ENCODE measurements at places on chromosomes 7 and 10.

DNA sequence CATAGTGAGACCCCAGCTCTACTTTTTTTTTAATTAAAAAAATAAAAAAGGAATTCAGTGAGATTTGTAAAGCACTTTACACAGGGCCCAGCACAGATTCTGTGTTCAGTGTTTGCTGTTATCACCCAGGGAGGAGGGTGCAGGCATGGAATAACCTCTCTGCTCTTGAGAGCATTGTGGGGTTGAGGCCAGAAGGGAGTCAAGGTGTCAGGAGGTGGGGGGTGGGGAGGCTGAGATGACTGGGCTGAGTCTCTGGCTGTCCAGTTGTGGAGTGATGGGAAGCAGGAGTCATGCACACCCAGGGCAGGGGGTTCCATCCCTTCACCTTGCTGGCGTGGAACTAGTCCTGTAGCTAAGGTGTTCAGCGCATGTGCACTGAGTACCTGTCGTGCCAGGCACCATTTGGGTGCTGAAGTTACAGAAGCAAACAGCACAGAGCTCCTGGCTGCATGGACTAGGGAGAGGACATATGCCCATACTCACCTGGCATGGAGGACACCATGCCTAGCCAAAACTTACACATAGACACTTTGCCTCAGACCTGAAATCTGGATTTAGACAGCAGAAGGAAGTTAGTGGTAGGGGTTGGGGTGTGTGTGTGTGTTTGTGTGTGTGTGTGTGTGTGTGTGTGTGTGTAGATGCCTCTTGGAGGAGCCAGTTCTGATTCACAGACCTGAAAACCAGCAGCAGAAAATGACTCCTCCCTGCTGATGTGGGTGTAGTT, 69.2 kb upstream of the LRRC4 start:
- no peak for DNase-seq

DNA sequence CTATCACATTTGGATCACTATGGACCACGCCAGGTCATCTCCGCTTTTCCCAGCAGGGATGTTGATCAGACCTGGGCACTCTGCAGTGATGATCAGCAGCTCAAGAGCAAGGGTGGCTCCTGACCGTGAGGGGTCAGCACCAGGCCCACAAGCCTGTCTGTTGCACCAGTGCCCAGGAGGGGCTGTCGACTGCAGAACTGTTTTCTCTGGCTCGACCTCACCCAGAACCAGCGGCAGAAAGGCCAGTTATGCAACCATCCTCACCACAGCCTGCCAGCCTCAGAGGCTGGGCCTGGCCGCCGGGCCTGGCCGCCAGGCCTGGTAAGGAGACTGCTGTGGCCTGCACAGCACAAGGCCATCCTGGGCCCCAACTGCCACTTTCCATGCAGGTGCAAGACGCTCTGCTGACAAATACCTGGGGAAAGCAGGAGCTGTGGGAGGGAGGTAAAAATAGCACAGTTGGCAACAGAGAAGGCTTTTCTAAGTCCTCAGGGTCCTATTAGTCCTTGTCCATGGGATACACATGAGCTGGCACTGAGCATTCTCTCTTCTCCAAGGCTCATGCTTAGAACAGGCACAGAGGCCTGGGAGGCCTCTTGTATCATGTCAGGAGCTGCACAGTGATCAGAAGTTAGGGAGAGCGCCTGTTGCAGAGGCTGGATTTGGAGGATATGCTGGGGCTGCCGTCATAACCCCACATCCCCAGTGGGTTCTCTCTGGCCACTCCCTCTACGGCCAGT, 17.5 kb downstream of the KCNMA1 start:
- DNase-seq: no peak

DNA sequence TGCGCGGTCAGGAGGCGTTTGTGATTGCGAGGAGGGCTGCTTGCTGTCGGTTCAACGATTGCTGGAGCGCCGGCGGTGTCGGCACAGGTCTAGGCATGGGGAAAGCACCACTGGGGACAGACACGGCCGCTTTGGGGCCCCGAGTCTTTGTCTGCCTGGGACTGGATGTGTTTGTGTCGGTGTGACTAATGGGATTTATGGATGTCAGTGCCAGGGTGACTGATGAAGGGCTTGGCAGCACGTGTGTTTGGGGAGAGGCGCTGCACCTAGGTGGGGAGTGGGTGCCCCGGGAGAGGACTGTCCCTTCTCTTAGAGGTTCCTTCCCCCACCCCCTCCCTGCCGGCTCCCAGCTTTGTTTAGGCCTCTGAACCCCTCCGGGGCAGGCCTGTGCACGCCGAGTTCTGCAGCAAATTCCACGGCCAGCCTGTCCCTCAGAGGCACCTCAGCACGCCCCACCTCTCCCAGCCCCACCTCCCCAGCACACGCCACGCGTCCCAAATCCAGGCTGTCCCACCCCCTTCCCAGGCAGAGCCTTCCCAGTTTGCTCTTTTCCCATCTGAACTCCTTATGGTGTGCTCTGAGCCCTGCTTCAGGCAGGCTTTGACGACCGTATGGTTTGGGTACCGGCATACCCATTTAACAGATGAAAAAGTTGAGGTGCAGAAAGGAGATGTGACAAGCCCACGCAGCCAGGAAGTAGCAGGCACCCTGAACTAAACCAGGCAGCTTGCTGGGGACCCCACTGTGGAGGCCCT, 6.4 kb upstream of the TNRC18 start:
- DNase-seq: no peak

DNA sequence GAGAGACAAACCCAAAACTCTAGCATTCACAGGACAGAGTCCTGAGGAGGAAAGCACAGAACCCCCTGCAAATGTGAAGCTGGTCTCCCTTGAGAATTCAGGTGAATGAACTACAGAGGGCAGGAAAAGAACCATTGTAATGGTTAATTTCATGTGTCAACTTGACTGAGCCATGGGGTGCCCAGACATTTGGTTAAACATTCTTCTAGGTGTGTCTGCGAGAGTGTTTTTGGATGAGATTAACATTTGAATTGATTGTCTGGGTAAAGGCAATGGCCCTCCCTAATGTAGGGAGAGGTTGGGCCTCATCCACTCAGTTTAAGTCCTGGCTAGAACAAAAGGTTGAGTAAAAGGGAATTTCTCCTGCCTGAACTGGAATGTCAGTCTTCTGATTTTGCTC, 15.7 kb upstream of the CDK1 start:
- no peak for DNase-seq

- no peak for DNase-seq
Observed at GRCh38 chr10:27542812-27543211, 38.7 kb downstream of the RAB18 start.

DNA sequence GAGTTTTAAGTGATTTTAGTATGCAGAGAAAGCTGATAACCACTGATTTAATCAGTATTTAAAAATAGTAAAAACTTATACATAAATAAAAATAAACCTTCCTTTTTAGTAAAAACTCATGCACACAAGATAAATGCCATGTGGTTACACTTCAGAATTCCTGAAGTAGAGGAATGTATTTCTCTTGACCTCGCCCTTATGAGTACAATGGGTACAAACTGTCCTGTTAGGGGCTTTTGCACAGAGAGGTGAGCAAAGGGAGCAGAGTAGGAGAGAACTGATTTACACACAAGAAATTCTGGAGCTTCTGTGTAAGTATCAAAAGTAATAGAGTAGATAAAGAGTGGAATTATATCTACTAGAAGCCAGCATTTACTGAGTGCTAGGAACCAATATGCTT, 279.6 kb downstream of the PPP1R3A start:
- no peak for DNase-seq

DNA sequence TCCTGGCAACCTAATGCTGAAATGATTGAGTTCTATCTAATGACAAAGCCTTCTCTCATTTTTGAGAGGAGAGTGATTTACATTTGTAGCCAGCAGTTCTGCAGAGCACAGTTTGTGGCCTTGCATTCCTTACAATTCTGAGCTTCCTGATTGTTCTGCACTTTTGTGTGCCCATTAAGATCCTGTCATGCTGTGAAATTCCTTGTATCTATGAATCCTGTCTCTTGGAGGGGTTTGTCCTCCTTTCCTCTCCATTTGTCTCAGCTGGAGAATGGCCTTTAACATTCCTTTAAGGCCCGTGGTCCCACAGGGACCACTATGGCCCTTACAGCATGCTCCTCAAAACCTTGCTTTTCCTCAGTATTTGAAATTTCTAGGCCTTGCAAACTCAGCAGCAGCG, 10.4 kb downstream of the KLHL7 start:
- DNase-seq: no peak

DNA sequence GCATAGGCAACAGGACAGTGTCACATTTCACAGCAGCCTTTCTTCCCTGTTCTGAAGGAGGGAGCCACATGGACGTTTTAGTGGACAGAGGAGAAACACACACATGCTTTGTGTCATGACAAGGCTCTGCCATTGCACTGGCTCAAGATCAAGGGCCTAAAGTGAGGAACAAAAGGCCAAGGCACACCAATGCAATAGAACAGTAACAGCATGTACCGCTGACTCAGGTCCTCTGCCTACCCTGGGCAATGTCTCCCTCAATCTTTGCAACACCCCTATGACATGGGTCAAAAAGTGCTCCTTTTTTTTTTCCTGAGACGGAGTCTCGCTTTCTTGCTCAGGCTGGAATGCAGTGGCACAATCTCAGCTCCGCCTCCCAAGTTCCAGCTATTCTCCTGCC, 57.8 kb upstream of the SDK1 start:
- no peak for DNase-seq

- no peak for DNase-seq
Observed at GRCh38 chr10:93752761-93753160, 5.0 kb upstream of the LGI1 start.

DNA sequence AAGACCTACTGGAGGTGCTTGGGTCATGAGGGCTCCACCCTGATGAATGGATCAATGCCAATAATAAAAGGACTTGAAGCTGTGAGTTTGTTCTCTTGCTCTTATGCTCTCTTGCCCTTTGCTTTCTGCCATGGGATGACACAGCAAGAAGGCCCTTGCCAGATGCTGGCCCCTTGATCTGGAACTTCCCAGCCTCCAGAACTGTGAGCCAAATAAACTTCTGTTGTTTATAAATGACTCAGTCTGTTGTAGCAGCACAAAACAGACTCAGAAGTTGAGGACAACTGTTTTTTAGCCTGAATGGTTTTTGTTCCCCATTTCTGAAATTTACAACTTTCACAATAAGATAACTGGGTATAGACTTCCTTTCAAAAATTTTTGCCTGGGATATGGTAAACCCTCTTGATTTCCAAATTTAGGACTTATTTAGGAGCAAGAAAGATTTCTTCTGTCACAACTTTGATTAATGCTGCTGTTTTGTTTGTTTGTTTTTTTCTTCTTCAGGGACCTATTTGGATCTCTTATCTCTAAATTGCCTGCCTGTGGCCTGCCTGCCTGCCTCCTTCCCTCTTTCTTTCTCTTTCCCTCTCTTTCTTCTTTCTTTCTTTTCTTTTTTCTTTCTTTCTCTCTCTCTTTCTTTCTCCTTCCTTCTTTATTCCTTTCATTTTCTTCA, 12.1 kb downstream of the ENTPD1 start:
- DNase-seq: no peak

- DNase-seq: no peak
Observed at GRCh38 chr10:119633538-119634218, 17.5 kb upstream of the BAG3 start.

DNA sequence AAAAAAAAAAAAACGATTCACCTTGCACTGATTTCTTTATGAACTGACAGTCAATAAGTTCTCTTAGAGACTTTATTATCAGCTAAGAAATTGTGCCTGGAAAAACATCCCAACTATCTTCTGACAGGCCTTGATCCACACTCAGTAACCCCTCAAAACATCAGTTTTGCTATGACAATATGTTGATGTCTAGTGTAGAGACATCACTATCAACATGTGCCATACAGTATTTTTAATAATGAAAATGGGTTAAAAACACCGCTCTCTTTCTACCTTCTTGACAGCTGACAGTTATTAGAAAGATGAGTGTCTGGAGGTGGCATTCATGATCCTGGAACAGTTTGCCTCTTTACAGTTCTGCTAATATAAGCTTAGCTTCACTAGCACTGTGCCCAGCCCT, 175.8 kb upstream of the TMEM229A start:
- no peak for DNase-seq

GRCh38 chr7:151796091-151796870, 80.6 kb downstream of the PRKAG2 start:
- no peak for DNase-seq

DNA sequence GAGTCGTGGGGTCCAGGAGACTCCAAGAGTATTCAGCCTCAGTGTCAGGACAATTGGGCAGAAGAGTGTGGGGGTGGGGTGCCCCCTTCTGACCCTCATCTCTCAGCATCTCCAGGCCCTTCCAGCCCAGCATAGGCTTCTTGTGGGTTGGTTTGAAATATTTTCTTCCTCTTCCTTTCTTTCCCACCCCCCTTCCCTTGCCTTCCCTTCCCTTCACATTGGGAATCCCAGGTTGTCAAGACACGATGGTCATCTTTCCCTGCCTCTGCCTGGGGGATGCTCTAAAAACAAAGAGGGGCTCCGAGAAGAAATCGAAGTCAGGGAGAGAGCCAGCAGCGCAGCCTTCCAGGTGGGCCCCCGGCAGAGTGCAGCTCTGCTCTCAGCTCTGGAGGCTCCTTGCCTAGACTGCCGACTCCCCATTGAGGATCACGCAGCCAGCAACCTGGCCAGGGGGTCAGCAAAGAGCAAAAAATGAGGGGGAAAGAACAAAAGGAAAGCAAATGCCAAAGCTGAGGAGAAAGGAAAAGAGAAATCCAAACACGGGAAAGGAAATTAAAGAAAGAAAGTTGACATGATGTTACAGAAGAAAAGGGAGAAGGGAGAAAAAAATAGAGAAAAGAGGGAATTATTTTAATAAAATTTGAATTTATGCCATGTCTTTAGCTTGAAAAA, 1.5 kb downstream of the PAX2 start:
- DNase-seq: no peak

DNA sequence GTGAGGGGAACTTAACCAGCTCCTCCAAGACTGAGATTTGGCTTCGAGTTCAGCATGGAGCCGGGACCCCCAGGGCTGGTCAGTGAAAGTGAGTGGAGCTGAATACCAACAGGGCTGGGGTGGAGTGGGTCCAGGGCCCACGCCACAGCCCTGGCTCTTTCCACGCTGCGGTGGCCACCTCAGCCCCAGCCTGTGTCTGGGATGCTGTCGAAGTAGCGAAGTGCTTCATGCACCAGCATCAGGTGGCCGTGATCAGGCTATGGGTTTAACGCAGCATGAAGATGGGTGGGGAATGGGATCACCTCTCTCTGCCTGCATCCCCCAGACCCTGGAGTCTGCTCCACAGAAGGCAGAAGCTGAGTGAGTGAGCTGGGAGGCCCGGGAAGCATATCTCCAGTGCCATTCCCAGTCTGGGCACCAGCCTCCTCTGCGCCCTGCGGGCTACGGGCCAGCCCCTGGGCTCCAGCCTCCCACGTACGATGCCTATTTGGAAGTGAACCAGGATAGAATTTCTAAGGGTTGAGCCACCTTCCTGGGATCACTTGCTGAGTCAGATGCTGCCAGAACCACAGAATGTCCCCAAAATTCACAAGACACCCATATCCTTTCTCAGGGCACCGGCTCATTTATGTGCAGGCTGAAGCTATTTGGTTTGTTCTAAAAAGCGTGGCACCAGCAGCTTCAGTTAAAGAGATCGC, 131.1 kb upstream of the CHST15 start:
- DNase-seq: no peak
